ENCODE measurements at places on chromosomes 4 and X.

- no peak for DNase-seq
Observed at GRCh38 chr4:153929675-153930074, 140.8 kb upstream of the SFRP2 start.

DNA sequence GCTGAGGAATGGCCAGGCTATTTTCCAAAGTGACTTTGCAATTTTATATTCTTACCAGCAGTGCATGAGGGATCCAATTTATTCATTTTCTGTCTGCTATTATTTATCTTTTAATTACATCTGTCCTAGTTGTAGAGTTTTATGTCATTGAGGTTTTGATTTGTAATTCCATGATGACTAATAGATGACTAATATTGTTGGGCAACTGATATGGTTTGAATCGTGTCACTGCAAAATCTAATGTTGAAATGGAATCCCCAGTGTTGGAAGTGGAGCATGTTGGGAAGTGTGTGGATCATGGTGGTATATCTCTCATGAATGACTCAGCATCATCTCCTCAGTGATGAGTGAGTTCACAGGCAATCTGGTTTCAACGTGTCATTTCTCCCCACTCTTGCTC is 201.5 kb downstream of the TBX22 start:
- peak; percentile 1 for DNase-seq

DNA sequence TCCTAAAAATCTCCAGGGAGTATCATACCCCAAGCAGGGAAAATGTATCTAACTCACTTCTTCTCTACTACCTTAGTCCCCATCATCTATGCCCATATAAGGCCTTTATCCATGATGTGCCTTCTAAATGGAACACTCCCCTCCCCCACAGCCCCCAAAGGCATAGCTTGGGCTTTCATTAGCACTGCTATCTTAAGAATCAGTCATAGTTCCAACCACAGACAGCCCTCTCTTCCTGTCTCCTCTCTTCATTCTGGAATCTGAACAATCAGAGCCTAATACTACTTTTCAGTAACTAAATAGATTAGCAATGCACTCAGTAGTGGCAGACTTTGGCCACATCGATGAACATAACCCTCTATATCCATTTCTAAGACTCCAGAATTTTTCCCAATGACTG is 313.2 kb upstream of the DKK2 start:
- peak; percentile 43 for DNase-seq

GRCh38 chr4:22334155-22334554 is 181.7 kb downstream of the ADGRA3 start:
- peak; percentile 8 for DNase-seq

DNA sequence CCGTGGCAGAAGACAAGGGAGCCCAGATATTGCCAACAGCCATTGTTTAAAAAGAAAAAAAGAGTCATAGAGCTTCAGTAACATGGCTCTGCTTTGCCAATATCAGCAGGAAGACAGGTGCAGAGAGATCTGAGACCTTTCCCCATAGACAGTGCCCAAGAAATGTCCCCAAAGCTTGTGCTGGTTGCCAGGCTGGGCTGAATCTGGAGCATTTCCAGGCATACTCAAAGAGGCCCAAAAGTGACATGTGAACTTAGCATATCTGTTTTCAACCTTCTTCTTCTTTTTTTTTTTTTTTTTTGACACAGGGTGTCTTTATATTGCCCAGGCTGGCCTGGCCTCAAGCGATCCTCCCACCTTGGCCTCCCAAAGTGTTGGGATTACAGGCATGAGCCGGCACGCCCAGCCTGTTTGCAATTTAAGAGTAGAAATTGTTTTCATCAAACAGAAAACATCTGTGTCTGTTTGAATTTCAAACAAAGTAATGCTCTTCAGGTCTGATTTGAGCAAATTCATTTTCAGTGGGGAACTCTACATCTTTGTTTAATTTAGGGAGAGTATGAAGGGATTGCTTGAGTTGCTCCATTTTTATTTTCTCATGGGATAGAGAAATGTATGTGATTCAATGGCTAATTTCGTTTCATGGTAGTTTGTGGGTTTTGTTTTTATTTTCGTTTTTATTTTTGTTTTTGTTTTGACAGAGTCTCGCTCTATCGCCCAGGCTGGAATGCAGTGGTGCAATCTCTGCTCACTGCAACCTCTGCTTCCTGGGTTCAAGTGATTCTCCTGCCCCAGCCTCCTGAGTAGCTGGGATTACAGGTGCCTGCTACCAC is 56.6 kb upstream of the RBM47 start:
- no peak for DNase-seq

DNA sequence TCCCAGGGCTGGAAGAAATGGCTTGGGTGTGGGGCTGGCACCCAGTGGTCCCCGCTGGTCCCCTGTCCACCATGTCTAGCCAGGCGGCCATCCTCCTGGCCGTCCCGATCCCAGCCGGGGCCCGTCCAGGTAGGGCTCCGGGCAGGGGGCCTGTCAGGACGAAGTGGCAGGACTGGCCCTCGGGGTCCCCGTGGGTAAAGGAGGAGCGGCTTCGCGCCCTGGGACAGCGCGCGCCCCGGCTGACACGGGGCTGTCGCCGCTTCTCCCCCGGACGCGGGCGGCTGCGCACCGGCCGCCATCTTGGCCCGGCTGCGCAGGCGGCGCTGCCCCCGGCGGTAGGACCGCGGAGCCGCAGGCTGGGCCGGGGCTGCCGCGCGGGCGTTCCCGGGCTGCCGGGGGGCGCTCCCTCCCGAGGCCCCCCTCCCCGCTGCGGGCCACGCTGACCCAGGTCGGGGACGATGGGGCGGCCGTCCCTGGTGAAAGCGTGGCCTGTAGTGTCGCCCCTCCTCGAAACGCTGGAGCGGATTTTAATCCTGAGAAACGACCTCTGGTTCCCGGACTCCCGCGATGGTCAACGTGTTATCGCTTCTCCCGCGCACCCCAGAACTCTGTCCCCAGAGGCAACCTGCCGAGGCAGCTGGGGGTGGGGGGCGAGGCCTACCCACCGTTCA is 60.4 kb upstream of the BCOR start:
- DNase-seq = no peak

DNA sequence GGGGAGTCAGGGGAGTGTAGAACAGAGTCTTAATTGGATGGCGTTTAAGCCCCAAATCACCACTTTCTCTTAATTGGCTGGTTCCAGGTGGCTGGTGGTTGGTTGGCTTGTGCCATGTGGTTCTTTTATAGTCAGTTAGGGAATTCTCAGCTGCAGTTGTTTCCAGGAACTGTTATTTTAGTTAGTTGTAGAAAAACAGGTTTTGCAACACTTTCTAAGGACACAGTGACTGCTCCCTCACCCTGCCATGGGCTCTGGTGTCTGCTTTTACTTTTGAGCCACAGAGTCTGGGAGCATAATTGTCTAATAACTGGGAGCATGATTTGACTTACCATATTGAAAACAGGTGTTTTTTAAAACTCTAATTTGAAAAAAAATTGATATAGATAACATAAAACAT is 75.8 kb upstream of the PCDH18 start:
- DNase-seq = no peak

DNA sequence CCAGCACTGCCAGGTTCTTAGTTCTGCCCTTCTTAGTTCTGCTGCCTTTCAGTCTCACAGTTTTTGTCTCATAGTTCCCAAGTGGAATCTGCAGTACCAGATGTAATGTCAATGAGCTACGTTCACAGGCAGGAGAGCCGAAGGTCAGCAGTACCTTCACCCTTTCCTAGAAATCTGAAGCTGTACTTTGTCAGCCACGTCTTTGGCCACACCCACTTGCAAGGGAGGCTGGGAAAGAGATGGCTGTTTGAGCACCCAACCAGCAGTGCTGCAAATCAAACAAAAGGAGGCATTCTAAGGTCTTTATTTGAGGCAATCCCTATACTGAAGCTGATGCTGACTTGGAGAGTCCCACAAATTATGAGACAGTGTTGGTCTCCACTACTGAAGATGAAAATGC is 199.1 kb upstream of the NPY2R start:
- DNase-seq = no peak

GRCh38 chr4:146379744-146380143 is 142.0 kb downstream of the SLC10A7 start:
- peak; percentile 38 for DNase-seq

DNA sequence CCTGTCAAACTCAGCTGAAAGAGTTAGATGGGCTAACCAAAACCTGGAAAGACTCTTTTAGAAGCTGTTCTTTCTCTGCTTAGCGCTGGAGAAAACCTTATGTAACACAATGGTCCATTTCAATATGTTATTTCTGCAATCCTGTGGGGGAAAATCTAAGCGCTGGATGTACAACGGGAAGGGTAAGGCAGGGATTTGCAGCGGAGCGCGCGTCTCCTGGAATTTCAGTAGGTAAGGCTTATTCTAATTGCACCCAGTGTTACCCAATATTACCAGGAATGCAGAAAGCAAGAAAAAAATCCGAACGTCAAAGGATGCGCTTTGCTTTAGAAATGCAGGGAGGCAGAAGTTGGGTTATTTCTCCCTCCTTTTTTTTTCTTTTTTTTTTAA is 2.0 kb downstream of the HS3ST1 start:
- DNase-seq = peak; percentile 33

DNA sequence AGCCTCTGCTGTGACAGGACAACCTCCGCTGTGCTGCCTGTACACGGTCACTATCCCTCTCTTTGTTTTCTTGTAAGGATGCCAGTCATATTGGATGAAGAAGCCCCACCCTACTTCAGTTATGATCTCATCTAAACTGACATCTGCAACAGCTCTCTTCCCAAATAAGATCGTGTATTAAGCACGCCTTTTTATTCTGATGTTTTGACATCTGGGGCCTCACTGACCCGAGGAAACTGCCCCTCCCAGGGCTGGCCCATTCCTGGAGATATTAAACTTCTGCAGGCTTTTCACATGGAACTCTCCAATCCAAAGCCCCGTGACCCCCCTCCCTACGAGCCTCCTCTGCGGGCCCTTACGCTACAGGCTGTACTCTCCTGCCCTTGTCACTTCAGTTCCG is 232.0 kb downstream of the ARHGAP10 start:
- DNase-seq = no peak

GRCh38 chr4:113809311-113809710 is 47.8 kb upstream of the CAMK2D start:
- no peak for DNase-seq

DNA sequence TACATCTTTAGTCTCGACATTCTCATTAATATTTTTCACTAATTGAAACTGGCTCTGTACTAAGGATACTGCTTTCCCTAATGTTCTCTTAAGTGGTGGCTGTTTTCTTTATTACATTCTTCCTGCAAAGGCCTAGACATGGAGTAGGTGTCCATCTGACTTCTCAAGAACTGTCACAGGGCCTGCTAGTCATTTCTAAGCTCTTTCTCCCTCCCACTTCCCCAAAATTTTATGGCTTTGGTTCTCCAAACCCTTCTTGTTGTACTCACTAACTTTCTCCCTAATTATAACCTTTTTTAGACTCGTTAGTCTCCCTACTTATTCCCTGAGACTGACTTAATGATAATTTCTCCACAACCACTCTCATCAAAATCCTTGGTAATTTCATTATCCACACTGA is 133.3 kb downstream of the SPOCK3 start:
- DNase-seq = no peak

GRCh38 chr4:16641971-16642370 is 256.5 kb downstream of the LDB2 start:
- peak; percentile 75 for DNase-seq

- DNase-seq = peak; percentile 94
Observed at GRCh38 chr4:106869551-106869950, 166.6 kb downstream of the DKK2 start.

GRCh38 chr4:20030108-20030507 is 221.6 kb upstream of the SLIT2 start:
- no peak for DNase-seq

- peak; percentile 84 for DNase-seq
Observed at GRCh38 chrX:28787206-28787605, 200.0 kb downstream of the IL1RAPL1 start.

GRCh38 chr4:2083826-2084160 is 24.7 kb downstream of the NAT8L start:
- DNase-seq = no peak

- DNase-seq = peak; percentile 65
Observed at GRCh38 chrX:70231666-70232065, 2.8 kb upstream of the AWAT1 start.
